ENCODE measurements at places on chromosomes 1 and 21.

DNA sequence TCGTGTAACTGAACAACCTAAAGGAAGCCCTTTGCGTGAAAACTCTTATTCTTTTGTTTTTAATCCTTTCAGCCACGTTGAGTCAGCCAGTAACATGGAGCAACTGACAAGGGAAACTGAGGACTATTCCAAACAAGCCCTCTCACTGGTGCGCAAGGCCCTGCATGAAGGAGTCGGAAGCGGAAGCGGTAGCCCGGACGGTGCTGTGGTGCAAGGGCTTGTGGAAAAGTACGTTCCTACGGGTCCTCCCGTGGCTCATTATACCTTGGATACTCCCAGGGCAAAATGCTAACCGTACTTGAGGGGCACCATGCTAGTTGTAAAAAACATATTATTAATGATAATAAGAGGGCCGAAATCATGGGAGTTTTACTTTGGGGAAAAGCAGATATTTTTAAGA, 49.4 kb downstream of the LAMC2 start:
- DNase-seq = no peak

- no peak for DNase-seq
Observed at GRCh38 chr1:39570477-39571177, 6.0 kb downstream of the PABPC4 start.

- DNase-seq = no peak
Observed at GRCh38 chr1:105636052-105636451, 1420.4 kb upstream of the PRMT6 start.

GRCh38 chr1:209132736-209133467, 450.6 kb upstream of the CAMK1G start:
- no peak for DNase-seq

GRCh38 chr21:35225573-35225972, 176.5 kb upstream of the RUNX1 start:
- no peak for DNase-seq

DNA sequence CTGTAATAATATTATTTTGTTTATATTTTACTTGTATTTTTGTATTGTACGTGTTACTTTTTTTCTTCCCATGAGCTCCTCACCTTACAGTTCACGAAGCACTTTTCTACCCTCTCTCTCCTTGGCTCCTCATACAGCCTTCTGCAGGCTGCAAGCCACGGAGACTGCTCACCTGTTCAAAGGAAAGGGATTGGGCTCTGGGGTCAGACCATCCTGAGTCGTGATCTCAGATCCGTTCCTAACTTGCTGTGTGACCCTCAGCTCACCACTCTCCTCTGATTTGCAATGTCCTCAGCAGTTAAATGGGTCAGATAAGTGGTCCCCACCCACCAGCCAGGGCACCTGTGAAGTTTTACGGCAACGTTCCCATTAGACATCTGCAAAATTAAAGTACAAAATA, 54.1 kb downstream of the VWA5B1 start:
- no peak for DNase-seq
